T-helper 17 cell (primary cell): ENCODE measurements at places on chromosomes 5 and 9.
A peak's percentile ranks its signal among the peaks of the same experiment; 100 is the strongest.

GRCh38 chr5:139105621-139106071 lies 92.5 kb downstream of the SIL1 start:
- DNase-seq = no peak

- no peak for DNase-seq
Observed at GRCh38 chr9:15416880-15417279, 5.8 kb upstream of the SNAPC3 start.

DNA sequence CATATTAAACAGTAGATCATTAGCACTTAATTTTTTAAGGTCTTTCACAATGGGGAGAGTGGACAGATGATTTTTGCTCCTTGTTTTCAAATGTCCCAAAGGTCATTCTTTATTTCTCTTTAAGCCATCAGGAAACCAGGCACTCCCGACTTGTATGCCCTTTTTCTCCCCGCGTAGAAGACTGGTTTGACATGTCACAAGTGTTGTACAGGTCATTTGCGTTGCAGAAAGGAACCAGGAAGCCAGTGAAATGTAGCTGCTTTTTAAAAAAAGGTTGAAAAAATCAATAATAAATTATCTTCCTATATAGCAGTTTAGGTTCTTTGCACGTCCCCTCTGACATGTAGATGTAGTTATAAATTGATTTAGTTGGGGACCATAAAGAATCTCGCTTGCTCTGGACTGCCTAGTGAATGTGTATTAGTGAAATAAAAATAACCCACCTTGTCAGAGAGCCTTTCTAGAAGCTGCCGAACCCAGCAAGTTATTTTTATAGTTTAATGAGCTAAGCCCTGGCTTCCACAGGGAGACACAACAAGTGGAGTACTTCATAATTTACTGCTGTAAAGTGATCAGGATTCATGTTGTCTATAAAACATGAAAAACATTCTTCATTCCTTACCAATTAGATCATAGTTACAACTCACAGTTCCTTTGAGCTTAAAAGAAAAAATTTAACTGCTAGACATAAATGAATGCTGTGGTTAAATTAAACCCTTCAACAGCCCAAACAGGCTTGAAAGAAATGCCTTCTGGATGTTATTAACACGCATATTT lies 404.6 kb downstream of the CSNK1G3 start:
- DNase-seq = no peak

GRCh38 chr9:124022201-124023121 lies 10.9 kb downstream of the LHX2 start:
- DNase-seq = no peak

DNA sequence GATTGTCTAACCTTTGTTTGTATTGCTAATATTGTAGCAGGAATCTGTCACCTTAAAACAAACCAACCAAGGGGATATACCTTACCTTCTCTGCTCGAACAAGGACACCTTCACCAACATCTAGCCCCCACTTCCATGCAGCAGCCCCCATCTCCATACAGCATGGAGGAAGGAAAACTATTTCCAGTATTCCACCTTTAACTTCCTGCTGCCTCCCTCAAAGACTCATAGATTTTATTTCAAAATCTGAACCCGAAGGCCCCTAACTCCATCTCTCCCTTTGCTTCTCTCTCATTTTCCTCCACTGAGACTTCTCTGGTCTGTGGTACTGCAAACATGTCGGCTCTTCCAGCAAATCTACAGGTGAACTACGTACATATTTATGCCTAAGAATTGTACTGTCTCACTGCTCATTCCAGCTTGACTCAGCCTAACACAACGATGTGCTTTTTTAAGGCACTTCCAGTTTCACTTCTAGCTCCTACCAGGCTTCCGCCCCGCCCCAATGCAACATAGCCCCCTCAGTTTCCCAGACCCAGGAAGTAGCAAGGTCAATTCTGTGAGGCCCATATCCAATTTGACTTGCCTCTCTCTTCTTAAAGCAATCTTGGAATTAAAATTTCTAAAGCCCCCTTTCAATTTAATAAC lies 70.7 kb upstream of the RNF38 start:
- peak; percentile 36 for DNase-seq

- DNase-seq = no peak
Observed at GRCh38 chr9:71690689-71691435, 77.5 kb downstream of the CEMIP2 start.

- no peak for DNase-seq
Observed at GRCh38 chr9:78368236-78368635, 71.3 kb downstream of the PSAT1 start.

- no peak for DNase-seq
Observed at GRCh38 chr9:136542241-136543040, 3.4 kb downstream of the NOTCH1 start.

DNA sequence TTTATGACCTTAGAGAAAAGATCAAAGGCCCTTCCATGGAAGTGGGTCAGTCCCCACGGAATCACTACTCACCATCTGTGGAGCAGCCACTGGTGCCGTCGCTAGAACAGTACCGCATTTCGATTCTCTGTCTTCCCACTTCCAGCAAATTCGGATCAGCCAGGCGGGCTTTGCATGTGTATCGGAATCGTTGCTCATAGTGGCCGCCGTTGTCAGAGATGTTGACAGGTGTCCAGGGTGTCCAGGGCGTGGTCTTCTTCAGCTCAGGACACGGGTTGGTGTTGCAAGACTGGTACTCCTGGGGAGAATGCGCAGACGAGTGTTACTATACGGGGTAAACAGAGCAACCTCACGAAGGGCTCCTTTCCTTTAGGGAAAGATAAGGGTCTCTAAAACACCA lies 479.5 kb downstream of the SEMA5A start:
- DNase-seq = no peak

DNA sequence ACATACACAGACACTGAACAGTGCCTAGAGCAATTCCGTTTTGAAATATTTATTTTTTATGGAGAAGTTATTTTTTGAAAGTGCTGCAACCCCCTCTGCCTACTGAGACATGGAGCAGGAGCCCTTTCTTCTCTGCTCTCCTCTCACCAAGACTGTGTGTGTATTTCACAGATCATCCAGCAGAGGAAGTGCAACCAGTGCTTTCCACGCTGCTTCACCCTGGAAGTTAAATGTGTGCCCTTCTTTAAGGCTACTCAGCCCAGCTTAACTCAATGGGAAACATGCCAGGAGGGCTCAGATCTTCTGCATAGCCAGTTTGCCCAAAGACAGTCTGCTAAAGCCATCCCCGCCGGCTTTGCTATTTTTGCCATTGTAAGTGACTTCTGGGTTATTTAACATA lies 606.3 kb downstream of the TLE1 start:
- DNase-seq = no peak

- DNase-seq = no peak
Observed at GRCh38 chr9:8750639-8751051, 951.1 kb upstream of the DMAC1 start.

DNA sequence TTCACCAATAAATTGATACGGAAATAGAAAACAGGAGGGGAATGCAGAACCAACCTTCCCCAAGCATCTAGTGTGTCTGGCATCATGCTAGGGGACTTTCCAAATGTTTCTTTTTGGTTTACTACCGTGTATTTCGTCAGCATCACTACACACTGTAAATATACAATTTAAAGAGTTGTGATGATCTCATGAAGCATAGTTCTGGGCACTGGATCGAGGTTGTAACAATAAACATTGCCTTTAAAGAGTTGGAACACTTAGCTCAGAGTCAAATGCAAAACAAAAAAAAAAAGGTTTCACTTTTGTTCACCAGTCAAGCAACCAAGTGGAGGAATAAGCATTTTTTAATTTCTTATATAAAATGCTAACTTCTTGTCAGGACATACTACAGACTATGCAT lies 2.9 kb upstream of the SCAI start:
- no peak for DNase-seq

- no peak for DNase-seq
Observed at GRCh38 chr9:37061768-37062167, 27.7 kb upstream of the PAX5 start.

DNA sequence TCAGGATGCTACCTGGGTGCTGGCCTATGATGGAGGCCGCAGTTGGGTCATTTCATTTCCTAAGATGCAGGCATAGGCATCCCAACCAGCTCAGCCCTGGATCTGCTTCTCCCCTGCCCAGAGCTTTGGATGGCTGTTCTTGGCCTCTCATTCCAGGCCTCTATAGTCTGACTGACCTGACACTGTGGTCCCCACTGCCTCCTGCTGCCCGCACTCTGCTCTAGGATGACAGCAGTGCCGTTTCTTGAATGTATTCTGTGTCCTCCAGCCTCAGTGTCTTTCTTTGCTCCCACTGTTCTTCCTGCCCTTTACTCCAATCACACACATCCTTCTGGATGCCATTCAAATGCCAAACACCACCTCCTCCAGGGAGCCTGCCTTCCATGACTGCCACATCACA lies 235.7 kb downstream of the HSPA4 start:
- peak; percentile 30 for DNase-seq

- no peak for DNase-seq
Observed at GRCh38 chr5:103441523-103441922, 121.1 kb downstream of the NUDT12 start.

DNA sequence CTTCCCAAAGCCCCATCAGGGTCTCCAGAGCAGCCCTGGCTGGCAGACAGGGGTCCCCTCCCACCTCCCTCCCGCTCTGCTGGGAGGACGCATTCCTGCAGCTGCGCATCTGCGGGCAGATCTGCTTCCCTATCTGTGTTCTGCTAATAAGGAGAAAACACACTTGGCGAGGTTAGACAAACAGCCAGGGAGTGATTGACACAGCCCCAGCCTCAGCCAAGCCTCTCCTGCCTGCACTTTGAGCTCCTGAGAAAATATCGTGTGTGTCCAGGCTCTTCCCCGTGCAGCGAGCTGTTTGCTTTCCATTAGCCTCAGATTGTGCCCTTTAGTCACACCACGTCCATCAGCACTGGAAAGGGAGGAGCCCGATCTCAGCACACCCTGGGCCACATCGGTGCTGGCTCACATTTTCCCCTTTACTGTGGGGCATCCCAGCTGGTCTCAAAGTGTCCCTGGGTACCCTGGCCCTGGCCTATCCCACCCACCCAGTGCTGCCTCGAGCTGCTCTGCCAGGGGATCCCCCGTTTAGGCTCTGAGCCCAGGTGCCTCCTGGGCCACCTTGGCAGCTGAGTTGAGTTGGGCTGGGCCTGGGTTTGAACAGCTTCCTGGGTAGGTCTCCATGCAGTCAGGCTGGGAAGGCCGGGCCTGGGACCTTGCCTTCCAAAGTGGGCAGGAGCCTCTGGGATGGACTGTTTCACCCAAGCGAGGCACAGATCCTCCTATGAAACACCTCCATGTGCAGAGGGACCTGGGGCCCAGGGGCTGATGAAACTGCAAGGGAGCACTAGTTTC lies 61.1 kb downstream of the BARX1 start:
- no peak for DNase-seq

GRCh38 chr5:33048315-33048714 lies 337.2 kb downstream of the NPR3 start:
- DNase-seq = no peak

DNA sequence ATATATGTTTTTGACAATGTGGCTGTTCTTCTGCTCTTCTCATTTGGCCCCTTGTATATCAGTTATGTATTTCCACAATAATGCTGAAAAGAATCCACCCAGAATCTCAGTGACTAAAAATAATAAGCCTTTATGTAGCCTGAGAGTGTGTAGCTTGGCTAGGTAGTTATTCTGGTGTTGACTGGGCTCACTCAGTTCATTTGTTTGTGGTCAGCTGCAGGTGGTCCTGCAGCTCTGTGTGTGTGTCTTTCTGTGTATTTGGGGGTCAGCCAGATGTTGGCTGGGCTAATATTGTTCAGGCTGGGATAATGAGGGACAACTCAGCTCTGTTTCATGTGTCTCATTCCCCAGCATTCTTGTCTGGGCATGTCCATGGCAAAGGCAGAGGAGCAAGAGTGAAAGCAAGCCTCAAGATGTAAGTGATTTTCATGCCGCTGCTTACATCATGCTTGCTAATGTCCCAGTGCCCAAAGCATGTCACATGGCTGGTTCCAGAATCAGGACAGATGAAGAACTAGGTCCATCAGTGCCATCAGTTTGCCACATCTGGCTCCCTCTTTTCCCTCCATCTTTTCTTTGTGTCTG lies 162.8 kb downstream of the KCTD16 start:
- no peak for DNase-seq

GRCh38 chr5:57267805-57268204 lies 93.9 kb downstream of the GPBP1 start:
- no peak for DNase-seq

GRCh38 chr9:557601-558201 lies 283.8 kb upstream of the DMRT1 start:
- DNase-seq = no peak

- DNase-seq = no peak
Observed at GRCh38 chr5:17625686-17626085, 6.2 kb upstream of the TAF11L13 start.

DNA sequence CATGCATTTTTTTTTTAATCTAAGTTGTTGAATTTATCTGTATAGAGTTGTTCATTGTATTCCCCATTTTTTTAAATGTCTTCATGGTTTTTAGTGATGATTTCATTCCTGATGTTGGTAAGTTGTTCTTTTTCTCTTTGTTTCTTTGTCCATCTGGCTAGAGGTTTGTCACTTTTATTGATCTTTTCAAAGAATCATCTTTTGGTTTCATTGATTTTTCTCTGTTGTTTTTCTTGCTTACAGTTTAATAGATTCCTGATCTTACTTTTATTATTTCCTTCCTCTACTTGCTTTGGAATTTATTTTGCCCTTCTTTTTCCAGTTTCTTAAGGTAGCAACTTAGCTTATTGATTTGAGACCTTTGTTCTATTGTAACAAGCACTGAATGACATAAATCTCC lies 114.2 kb downstream of the AOPEP start:
- no peak for DNase-seq

- no peak for DNase-seq
Observed at GRCh38 chr9:110880189-110880588, 158.1 kb downstream of the LPAR1 start.

GRCh38 chr5:8689773-8690172 lies 820.8 kb downstream of the MTRR start:
- no peak for DNase-seq

GRCh38 chr9:124251605-124252378 lies 6.0 kb upstream of the NEK6 start:
- no peak for DNase-seq

DNA sequence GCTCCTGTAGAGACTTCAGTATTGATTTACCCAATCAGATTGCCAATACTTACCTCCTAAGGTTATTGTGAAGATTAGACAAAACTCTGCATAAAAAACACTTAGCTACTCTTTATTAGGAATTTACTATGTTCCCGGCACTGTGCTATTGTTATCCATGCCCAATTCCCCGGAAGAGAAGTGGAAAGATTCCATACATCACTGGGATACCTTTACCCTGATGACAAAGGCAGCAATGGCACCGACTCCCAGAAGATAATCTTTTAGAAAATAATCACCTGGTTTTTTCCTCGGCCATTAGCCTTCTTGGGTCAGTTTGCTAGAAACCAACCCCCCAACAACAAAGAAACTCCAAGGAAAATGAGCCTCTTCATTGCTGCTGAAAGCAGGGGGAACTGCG lies 226.0 kb downstream of the SNX18 start:
- no peak for DNase-seq

- no peak for DNase-seq
Observed at GRCh38 chr5:138611678-138612218, 36.5 kb upstream of the HSPA9 start.

- DNase-seq = no peak
Observed at GRCh38 chr5:169325273-169325672, 24.3 kb upstream of the SLIT3 start.

- DNase-seq = no peak
Observed at GRCh38 chr5:114007678-114008077, 354.2 kb upstream of the KCNN2 start.
